ENCODE measurements at places on chromosomes 2 and 18.

- no peak for DNase-seq
These were observed 163.3 kb downstream of the SMAD7 start for GRCh38 chr18:48787203-48788151.

GRCh38 chr2:8462899-8463648 lies 218.8 kb upstream of the ID2 start:
- DNase-seq = no peak

- no peak for DNase-seq
These were observed 83.6 kb downstream of the ATAD2B start for GRCh38 chr2:23843051-23843976.

DNA sequence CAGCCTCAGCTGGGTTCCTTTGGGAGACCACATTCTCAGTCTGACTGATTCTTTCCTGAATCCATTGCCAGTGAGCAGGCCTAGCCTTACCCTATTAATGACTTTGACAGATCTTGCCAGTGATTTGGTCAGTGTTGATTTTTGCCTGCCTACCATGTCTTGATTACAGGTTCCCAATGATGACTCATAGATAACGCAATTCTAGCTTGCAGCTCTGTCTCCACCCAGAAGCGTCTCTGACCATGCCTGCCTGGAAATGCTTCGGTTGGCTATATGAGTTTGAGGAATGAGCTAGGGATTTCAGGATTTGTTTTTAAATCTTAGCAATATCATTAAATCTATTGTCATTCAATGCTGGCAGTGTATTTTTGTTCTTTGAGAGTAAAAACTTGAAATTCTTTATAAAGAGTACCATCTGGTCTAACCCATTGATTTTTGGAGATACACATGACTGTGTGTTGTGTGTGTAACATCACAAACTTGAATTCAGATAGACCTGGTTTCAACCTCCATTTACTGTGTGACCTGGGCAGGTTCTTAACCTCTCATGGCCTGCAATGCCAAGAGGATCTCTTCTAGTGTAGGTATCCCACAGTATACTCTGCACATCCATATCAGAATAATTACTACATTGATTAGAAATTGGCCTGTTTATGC lies 57.0 kb downstream of the CCDC150 start:
- DNase-seq = no peak

DNA sequence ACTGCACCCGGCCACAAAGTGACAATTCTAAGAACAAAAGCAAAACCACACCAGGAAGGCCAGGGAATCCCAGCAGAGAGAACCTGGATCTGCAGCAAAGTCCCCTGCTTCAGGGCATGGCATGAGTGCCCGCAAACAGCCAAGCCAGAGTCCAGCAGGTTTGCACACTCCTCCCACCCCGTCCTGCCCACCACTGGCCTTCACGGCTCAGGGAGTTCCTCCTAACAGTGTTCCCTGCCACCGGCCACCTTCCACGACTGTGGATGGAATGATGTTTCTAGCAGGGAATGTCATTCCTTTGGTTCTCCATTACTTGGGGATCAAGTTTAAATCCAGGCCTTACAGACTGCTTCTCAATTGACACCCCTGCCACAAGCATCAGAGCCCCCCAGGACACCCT lies 42.0 kb upstream of the B3GNT7 start:
- DNase-seq = no peak

GRCh38 chr2:103809941-103810441 lies 1043.9 kb upstream of the POU3F3 start:
- DNase-seq = no peak

GRCh38 chr2:170228429-170228828 lies 50.5 kb downstream of the MYO3B start:
- DNase-seq = no peak

GRCh38 chr2:21330786-21331391 lies 207.1 kb downstream of the TDRD15 start:
- no peak for DNase-seq

- no peak for DNase-seq
These were observed 165.5 kb downstream of the PHLPP1 start for GRCh38 chr18:62880673-62881364.

DNA sequence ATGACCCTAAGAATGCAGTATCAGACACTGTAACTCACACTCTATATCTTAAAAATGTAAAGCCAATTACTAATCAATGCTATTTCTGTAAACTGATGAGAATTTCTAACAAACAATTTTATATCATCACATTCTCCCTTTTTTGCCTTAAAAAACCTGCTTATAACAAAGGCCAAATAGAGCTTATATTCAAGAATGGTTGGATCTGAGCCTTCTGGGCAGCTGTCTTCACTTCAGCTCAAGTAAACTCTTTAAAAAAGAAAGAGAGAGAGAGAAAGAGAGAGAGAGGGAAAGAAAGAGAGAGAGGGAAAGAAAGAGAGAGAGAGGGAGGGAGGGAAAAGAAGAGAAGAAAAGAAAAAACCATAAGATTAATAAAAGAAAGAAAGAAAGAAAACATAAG lies 231.8 kb downstream of the KCNE4 start:
- DNase-seq = no peak

GRCh38 chr2:197425550-197425949 lies 9.3 kb downstream of the SF3B1 start:
- DNase-seq = no peak

DNA sequence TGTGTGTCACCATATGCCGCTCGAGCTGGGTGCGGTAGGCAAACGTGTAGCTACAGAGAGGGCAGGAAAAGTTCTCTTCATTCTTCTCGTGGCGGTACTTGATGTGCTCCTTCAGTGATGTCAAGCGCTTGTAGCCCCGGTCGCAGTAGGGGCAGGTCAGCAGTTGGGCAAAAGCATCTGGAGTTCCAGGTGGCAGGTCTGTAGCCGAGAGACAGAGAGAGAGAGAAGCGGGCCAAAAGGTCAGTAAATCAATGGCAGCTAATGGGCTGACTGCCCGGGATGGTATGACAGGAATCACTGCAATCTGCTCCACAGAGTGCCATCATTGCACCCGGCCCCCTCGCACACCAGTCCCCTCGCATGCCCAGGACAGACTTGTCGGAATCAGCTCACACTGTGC lies 116.0 kb downstream of the ZEB2 start:
- DNase-seq = no peak

DNA sequence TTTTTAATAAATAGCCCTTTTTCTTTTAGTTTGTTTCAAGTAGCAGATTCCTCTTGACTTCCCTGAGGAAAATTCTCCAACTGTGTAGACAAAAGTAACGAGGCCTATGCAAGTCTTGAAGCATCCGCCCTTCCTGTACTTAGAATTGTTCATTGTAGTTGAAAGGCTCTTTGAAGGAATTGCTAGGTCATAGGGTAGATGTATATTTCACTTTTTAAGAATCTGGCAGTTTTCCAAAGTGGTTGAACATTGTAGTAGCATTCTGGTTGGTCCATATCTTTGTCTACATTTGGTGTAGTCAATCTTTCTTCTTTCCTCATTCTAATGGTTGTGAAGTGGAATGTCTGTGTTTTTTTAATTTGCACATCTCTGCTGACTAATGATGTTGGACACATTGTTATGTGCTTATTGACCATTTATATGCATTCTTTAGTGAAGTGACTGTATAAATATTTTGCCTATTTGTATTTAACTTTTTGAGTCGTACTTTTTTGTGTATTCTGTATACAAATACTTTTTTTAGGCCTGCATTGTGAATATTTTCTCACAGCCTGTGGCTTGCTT lies 5.6 kb upstream of the SERPINB11 start:
- no peak for DNase-seq

DNA sequence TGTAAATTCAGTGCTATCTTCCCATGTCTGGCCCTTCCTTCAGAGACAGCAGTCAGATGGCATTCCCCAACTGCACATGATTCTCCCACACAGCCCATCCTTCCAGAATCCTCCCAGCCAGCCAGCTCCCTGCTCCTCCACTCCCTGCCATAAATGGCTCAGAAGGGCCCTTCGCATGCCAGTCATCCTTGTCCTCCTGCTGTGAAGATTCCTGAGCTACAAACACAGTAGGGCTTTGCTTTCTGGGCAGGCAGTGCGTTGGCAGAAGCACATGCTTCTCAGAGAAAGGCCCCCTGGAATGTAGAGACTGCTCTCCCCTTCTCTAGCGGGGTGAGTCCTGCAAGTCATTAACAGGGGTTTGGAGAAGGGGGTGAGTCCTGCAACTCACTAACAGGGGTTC lies 71.9 kb downstream of the TEX51 start:
- DNase-seq = no peak

DNA sequence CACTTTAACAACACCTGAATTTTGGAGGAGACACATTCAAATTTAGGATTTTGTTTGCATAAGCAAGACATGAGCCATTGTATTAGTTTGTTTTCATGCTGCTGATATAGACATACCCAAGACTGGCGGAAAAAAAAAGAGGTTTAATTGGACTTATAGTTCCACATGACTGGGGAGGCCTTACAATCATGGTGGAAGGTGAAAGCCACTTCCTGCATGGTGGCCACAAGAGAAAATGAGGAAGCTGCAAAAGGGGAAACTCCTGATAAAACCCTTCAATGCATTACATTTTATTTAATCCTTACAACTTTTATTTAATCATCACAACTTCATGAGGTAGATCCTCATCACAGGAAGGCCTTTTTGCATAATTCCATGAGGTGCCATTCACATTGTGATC lies 242.0 kb upstream of the STON1 start:
- DNase-seq = no peak

DNA sequence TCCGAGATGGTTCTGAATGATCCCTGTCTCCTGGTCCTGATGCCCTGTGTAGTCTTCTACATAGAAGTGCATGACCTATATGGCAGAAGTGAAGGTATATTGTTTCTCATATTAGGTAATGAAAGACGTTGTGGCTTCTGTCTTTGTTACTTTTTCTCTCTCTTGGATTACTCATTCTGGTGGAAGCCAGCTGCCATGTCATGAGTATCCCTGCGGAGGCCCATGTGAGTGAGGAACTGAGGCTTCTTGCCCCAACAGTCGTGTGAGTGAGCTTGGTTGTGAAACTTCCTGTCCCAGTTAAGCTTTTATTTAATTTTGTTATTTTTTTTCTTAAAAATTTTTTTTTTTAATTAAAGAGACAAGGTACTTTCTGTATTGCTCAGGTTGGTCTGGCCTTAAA lies 134.7 kb downstream of the UBR3 start:
- no peak for DNase-seq

- no peak for DNase-seq
These were observed 55.9 kb downstream of the HS1BP3 start for GRCh38 chr2:20594957-20595356.

DNA sequence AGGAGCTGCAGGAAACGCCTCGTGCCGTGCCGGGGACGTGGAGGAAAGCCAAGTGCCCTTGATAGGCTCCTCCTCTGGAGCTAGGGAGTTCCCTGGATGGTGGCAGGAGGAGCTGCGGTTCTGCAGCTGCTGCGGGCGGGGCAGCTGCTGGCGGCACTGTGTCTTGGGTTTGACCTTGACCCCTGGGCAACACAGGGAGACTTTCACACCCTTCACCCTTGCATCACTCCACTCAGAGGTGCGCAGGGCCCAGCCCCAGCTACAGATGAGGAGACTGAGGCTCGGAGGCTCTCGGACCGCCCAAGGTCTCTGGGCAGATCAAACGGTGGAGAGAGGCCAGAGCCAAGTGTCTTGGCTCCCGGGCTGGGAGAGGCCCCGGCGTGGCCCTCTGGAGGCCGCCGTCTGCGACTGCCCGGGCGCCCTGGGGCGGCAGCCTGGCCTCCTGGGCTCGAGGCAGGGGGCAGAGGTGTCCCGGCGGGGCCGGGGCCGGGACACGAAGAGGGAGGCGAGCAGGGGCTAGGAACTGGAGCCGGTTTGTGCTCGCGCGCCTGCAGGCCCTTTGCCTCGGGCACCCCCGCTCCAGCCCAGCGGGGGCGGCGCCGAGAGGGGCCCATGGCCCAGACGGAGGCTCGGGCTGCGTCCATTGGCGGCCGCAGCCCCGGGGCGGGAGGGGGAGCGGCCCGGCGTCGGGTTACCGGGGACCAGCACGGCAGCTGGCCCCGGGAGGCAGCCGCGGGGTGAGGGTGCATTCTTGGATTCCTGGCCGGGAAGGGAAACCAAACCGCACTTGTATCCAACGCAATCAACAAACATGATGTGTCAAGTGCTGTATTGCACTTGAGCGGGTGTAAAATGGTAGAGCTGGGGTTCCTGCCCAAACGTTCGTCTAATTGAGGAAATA lies 129.6 kb upstream of the SLC1A4 start:
- DNase-seq = no peak

DNA sequence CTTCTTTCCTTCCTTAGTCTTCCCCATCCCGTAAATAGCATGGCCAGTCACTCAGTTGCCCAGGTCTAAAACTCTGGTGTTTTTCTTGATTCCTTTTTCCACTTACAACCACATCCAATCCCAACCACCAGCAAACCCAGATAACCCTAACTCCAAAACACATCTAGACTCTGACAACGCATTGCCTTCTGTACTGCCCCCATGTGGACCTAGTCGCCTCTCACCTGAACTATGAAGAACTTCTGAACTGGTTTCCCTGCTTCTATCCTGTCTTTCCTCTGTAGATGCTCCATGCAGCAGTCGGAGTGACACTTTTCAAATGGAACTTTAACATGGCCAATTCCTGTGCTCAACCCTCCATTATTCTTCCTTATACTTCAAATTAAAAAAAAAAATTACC lies 26.5 kb downstream of the ST6GAL2 start:
- no peak for DNase-seq

DNA sequence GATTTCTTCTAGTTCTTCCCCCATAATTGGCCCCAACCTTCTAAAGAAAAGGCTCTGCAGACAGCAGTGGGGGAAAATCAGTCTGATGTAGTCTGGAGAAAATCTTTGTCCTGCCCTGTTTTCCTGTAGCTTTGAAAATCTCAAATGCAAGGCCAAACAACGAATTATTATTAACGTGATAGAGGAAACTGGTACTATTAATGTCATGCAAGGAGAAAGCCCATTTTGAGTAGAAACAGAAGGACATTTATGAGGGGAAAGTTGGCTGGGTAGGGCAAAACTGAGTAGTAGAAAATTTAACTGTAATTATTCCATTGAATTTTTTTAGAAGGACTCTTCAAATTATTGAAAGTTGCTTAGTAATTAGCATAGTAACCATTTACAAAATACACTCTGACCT lies 98.8 kb downstream of the FMNL2 start:
- no peak for DNase-seq

GRCh38 chr2:236903978-236904377 lies 181.7 kb upstream of the COPS8 start:
- no peak for DNase-seq

DNA sequence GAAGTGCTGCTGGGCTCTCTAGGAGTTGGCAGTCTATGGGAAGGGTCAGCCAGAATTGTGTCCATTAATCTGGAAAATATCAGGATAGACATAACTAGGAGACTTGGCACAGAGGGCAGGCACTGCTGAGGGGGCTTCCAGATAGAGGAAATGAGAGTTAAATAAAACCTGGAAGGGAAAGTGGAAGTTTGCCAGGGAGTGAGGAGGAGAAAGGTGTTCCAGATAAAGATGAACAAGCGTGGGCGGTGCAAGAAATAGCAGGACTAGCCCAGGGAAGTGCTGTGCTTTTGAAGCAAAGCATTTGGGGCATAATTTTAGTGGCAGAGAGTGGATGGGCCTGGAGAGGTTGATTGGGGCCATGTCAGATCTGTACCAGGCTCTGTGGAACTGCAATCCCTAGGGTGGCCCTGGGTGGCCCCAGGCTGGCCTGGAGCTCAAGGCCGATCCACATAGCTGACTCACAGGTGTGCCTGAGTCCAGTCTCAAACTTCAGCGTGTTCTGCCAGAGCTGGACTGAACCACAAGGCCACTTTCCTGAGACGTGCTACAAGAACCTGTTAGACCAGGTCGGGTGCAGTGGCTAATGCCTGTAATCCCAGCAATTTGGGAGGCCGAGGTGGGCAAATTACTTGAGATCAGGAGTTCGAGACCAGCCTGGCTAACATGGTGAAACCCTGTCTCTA lies 26.9 kb downstream of the GALM start:
- no peak for DNase-seq

- no peak for DNase-seq
These were observed 220.9 kb downstream of the SMAD2 start for GRCh38 chr18:47709556-47709955.

- no peak for DNase-seq
These were observed 37.4 kb downstream of the ACTR2 start for GRCh38 chr2:65264821-65265670.
